ENCODE measurements at places on chromosomes 1 and 21.

DNA sequence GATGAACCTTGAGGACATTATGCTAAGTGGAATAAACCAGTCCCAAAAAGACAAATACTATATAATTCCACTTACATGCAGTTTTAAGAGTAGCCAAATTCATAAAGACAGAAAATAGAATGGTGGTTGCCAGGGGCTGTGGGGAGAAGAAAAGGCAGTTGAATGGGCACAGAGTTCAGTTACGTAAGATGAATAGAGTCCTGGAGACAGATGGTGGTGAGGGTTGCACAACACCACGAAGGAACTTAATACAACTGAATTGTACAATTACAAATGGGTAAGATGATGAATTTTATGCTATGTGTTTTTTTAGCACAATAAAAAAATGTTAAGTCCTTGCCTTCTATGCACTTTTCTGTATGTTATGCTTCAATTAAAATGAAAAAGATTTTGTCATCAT, 66.6 kb downstream of the CD34 start:
- DNase-seq, result no peak

DNA sequence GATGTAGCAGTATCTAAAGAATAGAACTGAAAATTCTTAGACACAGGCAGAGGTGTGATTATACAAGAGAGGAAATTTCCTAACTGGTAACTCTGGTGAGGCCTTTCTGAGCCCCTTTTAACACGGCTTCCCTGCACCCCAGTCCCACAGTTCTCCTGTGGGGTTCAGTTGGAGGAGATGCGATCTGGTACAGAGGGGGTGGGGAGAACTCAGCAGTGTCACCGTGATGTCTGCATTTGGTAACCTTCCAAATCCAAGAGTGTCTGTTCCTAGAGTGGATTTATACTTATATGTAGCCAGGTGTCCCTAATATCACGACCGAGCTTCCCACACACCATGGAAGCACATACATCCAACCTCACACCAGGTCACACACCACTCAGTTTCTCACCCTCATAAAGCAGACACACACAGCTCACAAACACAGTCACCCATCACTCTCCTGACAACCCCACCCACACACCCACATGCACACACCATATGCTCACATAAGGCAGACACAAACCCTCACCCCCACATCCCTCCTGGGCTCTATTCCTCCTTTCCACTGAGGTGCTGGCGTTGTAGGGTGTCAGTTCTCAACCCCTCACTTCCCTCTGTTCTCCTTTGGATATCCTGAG, 48.5 kb downstream of the RHBG start:
- no peak for DNase-seq

- peak; percentile 70 for DNase-seq
Observed at GRCh38 chr1:12760256-12760795, 13.2 kb upstream of the PRAMEF12 start.

GRCh38 chr1:23692308-23692871, 784 bp downstream of the RPL11 start:
- DNase-seq, result no peak

DNA sequence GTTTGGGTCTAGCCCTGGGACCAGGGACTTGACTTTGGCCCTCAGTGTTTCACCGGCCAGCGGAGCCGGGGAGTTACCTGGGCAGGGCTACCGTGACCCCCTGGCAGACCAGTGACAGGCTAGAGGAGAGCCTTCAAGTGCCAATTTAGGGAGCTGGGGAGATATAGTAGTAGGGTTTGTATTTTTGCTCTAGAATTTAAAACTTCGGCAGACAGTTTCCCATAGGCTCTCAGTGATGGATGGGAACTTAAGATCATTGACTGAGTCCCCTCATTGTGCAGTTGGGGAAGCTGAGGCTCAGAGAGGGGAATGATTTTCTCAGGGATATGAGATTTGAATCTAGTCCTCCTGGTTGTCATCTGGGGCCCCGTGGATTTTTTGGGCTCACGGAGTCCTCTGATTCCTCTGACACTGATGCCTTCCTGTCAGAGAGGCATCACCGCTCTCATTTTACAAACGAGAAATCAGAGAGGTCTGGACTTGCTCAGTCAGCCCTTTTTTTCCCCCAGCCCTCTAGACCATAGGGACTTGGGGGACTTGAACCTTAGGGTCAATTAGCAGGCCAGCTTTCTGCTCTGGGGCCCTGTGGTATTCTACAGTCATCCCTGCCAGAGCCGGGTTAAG, 58.3 kb upstream of the ACOT11 start:
- no peak for DNase-seq

GRCh38 chr1:51328926-51329325, 1.4 kb downstream of the TTC39A start:
- no peak for DNase-seq

GRCh38 chr1:93716163-93716562, 34.5 kb upstream of the BCAR3 start:
- no peak for DNase-seq

DNA sequence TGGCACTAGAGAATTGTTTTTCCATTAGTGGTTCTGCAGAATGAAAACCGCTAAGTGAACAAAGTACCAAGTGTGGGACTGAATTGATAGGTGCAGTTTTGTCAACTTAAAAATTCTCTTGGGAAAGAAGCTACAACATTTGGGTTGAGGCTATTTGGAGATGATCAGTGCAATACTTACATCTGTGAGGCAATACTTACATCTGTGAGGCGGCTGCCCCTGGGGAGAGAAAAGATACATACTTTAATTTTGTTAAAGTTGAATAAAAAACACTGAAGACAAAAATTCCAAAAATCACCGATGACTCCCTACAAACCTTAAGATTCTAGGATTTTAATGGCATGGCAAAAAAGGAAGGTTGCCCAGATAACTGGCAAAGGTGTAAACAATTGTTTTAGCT, 1.7 kb downstream of the CFAP410 start:
- no peak for DNase-seq

DNA sequence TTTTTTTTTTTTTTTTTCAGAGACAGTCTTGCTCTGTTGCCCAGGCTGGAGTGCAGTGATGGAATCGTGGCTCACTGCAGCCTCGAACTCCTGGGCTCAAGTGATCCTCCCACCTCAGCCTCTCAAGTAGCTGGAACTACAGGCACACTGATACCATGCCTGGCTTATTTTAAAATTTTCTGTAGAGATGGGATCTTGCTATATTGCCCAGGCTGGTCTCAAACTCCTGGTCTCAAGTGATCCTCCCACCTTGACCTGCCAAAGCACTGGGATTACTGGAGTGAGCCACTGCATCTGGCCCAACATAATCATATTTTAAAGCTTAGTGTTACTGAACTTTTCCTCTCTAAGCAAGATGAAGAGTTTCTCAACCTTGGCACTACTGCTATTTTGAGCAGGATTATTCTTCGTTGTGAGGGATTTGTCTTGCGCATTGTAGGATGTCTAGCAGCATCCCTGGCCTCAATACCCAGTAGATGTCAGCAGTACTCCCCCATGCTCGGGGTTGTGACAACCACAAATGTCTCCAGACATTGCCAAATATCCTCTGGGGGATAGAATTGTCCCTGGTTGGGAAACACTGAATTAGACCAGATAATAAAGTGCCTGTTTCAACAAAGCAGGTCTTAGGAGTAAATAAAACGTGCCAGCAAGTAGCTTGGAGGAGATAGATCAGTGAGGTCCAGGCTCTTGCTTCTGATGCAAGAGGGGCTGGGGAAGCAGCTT, 15.1 kb upstream of the THRAP3 start:
- no peak for DNase-seq

- DNase-seq, result no peak
Observed at GRCh38 chr21:14487490-14488432, 58.4 kb downstream of the SAMSN1 start.

DNA sequence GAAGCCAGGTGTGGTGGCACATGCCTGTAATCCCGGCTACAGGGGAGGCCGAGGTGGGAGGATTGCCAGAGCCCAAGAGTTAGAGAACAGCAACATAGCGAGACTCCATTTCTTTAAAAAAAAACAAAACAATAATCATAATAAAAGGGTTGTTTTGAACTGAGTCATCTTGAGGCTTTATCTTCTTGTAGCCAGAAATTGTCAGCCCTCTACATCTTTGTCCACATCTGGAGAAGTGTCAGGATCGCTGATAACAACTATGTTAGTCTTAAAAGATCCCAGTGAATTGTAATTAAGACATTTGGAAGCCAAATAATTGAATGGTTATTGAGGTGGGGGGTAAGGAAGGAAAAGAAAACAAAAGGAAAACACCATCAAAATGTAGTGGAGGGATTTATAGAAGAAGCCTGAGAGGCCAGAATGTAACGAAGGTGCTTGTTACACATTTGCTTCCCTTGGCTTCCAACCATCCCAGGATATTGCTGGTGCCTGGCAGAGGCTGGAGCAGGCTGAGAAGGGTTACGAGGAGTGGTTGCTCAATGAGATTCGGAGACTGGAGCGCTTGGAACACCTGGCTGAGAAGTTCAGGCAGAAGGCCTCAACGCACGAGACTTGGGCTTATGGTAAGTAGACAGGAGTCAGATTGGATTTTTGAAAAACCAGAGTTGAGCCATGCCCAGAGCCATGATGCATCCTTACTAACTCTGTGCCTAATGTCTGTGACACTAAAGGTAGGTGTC, 52.5 kb upstream of the MTR start:
- DNase-seq, result no peak

DNA sequence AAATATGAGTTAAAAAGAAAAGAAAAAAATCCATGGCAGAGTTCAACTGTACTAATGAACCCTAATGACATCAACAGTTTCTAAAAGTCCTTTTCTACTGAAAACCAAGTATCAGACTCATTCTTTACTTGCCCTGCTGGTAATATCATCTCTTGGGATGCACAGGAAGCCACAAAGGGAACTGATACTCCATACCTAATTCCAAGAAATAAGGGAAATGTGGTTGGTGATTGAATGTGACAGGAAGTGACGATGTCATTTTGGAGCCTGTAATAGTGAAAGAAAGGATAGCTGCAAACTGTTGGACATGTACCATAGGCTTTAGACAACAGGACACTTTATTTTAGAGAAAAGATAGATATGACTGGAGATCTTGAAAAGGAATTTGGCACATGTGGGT, 98.7 kb upstream of the VAV3 start:
- DNase-seq, result no peak

DNA sequence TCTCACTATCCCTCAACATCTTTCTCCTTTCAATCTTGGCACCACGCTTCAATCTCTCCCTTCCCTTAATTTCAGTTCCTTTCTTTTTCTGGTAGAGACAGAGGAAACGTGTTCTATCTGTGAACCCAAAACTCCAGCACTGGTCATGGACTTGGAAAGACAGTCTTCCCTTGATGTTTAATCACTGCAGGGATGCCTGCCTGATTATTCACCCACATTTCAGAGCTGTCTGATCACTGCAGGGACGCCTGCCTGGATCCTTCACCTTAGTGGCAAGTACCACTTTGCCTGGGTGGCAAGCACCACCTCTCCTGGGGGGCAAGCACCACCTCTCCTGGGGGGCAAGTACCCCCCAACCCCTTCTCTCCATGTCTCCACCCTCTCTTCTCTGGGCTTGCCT, 27.8 kb downstream of the SELL start:
- no peak for DNase-seq

DNA sequence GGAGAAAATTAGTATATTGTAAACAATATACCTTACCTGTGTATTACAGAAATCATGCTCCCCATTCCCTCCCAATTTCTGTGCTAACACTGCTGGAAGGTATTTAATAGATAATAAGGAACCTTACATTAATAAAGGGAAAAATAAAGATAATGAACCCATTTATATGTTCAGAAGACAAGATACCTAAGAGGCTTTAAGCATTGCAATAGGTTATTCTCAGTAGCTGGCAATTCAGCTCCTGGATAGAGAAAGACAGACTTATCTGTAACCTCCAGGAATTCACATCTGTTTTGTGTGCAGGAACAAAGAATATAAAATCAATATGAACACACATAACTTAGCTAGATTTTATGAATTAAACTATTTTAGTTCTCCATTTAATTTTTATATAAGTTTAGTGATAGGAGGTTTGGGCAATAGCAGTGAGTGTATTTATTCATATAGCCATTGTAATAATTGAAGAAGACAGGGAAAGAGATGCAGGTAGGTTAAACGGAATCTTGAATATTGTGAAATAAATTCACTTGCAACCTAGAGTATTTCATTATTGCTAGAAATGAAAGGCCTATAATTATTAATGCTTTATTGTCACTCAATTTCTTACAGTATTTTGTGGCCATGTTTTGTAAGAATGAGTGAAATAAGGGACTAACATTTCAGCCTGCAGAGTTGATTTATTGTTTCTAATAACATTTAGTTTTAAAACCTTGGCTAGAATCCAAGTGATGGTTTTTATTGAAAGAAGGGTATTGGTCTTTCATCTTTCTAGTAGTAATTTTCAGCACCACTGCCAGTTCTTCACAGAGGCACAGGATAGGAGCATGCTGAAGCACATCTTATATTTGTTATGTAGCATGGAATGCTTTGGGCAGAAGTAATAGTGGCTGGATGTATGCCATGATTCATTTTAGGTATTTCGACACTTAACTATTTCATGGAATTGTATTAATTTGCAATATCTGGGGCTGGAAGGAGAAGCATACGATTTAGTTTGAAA, 1.5 kb downstream of the XPR1 start:
- DNase-seq, result no peak

DNA sequence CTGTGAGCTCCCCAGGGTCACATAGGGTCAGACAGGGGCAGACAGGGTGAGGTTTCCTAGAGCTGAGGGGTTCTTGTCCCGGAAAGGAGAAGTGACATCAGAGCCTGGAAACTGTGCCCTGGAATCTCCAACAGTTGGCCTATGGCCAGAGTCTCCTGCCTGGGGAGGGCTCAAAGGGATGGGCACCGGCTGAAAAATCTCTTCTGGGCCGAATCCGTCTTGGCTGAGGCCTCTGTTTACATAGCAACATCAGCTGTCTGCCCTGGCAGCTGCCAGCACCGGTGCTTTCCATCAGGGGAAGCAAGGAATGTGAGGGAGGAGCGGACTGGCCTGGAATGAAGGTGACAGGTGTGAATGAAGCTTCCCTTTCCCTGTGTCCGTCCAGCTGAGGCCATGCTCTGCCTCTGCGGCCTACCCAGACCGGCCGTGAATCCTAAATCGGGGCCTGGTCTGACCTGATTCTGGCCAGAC, 30.7 kb downstream of the VASH2 start:
- DNase-seq, result peak; percentile 60
